SK-N-SH treated with all-trans-retinoic acid at 6 μM for 48 hours (cell line): ENCODE measurements at places on chromosomes 6 and 20.

DNA sequence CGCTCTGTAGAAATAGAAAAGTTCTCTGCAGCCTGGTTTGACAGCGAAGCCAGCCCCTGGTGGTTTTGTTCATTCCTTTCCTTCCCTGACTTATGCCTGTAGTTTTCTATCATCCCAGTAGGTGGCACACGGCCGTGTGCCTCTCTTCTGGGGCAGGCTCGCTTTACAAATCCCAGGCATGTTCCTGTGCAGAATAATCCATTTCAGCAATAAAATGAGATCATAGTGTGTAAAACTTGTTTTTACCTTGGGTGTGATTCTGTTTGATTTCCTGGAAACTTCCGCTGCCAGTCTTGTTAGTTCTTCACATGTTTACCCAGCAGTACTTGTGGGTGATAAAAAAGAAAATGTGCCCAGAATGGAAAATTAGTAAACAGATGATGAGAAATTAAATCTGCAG is 7.4 kb upstream of the INSM1 start:
- peak; percentile 98 for ATAC-seq

DNA sequence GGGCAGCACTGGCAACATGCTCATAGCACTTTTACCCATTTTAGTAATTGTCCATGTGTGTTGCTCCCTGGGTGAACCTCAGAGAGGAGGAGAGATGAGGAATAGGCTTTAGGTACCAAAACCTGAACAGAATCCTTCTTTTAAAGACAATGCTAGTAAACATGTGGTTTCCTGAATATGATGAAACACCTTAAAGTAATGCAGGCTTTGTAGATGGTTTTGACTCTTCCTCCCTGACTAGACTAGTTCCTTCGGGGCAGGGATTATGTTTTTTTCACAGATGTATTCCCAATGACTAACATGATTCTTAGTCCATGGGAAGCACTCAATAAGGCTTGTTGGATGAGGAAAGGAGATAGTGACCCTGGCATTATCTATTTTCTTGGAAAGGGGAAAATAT is 367.6 kb upstream of the JAG1 start:
- ATAC-seq = no peak

- ATAC-seq = no peak
Observed at GRCh38 chr20:35838205-35838604, 66.4 kb downstream of the PHF20 start.

DNA sequence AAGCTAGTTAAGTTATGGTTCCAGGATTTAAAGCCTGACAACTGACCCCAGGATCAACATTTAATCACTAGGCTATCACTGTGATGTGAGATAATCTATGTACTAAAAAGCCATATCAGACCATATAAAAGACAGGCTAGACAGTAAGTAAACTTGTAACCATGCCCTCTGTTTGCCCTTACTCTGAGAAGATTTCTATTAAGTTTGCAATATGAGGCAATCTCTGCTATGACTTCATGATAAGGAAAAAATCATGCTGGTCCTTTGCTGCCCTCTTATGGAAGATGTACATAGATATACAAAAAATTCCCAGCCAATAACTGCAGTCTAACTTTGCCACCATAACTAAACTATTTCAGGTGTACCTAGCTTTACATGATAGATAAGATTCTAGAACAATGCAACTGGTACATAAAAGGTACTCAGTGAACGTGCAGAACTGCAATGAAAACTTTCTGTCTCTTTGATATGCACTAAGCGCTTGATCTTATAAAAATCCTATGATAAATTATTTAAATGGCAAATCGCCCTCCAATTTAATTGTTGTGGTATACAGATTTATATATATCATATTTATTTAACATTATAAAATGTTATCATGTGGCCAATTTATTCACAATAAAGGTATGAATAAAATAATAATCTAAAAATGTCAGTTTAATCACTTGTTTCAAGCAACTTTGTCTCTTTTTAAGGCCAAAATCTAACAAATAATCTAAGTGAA is 70.5 kb downstream of the FAM217A start:
- peak; percentile 91 for ATAC-seq

GRCh38 chr6:46279874-46280273 is 109.1 kb upstream of the ENPP5 start:
- ATAC-seq = no peak

- no peak for ATAC-seq
Observed at GRCh38 chr20:46202766-46203509, 84.8 kb downstream of the CD40 start.

DNA sequence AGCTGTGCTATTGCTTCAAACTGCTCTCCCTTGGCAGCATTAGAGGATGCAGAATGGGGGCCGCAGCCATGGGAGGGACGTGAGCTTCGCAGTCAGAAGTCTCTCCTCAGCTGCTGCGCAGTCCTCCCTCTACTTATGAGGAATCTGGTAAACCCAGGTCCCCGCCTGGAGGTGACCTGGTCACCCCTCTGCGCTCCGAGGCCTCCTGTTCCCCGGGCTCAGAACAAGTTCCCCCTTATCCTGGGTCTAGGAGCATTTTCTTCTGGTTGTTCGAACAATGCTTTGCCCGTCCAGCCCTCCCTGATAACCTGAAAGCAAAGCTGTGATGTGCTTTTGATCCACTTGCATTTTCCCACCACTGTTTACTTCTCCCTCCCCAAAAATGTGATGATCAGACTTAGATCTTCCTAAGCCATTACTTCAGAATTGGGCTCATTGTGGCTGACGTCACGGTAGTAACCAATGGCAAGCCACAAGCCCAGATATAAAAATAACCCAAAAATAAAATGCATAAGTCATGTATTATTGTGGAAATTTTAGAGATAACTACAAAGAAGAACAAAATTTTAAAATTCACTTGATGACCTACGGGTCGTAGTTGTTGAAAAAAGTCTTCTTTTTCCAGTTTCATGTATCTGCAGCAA is 80.7 kb downstream of the SERAC1 start:
- no peak for ATAC-seq

- no peak for ATAC-seq
Observed at GRCh38 chr20:53004267-53004813, 32.2 kb downstream of the TSHZ2 start.

DNA sequence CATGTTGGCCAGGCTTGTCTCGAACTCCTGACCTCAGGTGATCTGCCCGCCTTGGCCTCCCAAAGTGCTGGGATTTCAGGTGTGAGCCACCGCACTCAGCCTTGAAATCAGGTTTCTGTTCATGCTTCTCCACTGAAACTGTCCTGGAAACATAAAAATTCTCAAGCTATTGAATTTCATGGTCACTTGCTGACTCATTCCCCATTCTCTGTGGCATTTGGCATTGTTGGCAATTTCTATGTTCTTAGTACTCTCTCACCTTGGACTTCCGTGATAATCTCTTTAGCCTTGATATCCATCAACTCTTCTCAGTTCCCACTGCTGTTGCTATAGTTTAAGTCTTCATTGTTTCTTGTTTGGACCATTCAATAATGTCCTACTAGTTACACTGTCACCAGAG is 6.2 kb downstream of the SEL1L2 start:
- ATAC-seq = no peak; the same call in 2 of the 3 replicates

GRCh38 chr6:154410619-154411072 is 54.0 kb upstream of the IPCEF1 start:
- ATAC-seq = peak; percentile 94

DNA sequence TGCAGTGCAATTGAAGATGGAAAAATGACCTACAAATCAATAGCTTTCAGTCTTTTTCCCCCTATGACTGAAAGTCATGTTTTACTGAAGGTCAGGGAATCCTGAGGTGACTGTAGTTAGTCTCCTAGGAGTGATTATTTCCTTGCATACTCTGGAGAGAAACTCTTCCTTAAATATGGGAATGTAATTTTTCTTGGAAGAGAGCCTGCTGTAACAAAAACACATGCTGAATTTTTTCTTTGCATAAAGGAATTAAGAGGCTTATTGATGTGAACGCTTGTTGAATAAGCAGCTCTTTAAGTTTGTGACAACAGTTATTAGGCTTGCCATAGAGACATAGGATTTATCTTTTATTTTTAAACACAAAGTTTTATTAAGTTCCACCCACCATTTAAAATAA is 64.5 kb downstream of the ELOVL2 start:
- no peak for ATAC-seq

- no peak for ATAC-seq
Observed at GRCh38 chr6:44672086-44672485, 284.6 kb downstream of the CDC5L start.

GRCh38 chr20:1307571-1307971 is 21.4 kb downstream of the SDCBP2 start:
- ATAC-seq = no peak

- peak; percentile 6 for ATAC-seq
Observed at GRCh38 chr6:36679043-36679833, 724 bp downstream of the CDKN1A start.

DNA sequence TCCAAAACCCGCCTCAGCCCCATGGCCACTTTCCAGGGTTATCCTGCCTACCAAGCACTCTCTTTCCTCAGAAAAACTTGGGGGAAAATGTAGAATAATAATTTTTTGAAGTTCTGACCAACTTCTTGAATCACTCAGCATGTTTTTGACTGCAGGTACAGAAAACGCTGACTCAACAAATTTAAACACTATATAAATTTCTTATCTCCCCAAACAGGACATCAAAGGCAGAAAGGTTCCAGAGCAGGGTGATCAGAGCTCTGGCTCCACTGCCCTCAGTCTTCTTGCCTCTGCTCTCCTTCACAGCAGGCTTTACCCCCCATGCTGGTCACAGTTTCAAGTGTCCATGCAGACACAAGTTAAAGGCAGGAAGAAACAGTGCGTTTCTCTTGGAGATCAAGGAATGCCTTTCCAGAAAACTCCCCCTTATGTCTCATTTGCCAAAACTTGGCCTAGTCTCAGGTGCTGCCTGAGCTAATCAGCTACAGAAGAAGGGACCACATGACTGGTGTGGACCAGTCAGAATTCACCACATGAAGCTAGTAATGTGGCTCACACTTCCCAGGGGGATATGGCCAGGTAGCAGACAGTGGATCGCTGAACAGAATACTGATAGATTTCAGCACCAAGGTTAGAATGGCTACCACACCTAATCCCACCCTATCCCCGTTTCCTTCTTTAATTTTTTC is 24.4 kb upstream of the SLC17A3 start:
- ATAC-seq = no peak

DNA sequence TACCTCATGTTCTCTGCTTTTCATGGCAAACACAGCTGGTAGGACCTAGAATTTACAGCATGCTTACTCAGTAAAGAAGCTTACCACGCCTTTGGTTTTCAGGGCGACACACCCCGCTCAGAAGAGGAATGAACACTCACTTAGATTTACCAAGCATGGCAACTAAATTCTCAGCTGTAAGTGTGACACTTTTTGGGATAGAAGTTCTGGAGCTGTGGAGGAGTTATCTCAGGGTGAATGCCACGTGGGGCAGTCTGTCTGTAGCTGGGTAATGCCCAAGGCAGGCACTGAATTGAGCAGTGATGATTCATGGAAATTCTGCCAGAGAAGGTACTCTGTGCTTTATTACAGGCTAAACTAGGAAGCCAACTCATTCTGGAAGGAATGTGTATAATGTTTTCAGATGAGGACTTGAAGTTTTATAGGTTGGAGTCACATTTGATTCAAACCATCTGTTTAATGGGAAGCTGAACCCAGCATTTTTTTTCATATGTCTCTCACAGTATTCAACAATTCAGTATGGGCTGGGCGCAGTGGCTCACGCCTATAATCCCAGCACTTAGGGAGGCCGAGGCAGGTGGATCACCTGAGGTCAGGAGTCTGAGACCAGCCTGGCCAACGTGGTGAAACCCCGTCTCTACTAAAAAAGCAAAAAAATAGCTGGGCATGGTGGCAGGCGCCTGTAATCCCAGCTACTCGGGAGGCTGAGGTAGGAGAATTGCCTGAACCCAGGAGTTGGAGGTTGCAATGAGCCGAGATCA is 3.5 kb upstream of the PRIM2 start:
- ATAC-seq = peak; percentile 86

- peak; percentile 59; the same call in 2 of the 3 replicates for ATAC-seq
Observed at GRCh38 chr6:140401761-140402160, 1027.3 kb upstream of the CITED2 start.

GRCh38 chr6:12572896-12573827 is 143.4 kb upstream of the PHACTR1 start:
- peak; percentile 74 for ATAC-seq

DNA sequence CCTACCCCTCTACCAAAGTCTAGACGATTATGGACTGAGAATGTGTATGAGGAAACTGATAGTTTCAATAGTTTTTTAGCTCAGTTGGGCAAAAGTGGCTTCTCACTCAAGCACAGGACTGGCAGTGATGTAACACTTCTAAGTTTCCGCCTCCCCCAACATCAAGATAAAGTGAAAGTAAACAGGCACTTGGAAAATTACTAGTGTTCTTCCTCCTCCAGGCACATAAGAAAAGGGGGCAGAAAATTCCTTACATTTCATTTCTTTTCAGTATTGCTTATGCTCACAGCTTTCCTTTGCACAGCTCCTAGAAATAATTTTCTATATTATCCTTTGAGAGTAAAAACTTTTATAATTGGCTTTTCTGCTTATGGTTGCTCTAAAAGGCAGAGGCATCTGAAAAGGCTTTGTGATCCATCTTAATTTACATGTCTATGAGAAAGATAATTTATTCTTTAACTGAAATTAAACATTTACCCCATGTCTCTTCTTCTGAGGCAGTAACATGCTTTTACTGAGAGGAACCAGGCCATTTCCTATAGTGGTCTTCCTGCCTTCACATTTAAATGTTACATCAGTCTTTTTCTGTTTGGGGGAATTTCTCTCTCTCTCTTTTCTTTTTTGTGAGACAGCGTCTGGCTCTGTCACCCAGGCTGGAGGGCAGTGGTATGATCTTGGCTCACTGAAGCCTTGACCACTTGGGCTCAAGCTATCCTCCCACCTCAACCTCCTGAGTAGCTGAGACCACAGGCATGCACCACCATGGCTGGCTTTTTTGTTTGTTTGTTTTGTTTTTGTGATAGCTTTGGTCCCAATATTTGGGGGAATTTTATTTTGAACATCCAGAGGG is 65.0 kb upstream of the EEF1A1 start:
- peak; percentile 82 for ATAC-seq

DNA sequence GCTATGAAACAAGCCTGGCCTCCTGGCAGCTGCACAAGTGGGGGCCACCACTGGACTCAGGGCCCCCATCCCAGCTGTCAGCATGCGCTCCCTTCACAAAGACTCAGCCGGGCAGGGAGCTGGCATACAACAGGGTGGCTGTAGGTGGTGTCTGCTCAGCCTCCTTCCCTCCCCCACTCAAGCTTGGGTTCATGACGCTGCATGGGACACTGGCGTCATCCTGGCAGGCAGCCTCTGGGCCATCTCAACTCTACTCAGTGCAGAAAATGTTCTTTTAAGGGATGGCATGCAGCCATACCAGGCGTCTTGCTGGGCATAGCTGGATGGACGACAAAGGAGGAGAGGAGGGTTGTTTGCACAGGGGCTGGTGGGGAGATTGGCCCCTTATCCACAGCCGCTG is 30.5 kb downstream of the SAYSD1 start:
- ATAC-seq = no peak

GRCh38 chr6:15457121-15457650 is 205.6 kb downstream of the DTNBP1 start:
- no peak for ATAC-seq

- ATAC-seq = no peak
Observed at GRCh38 chr20:62409086-62409853, 2.2 kb upstream of the CABLES2 start.

DNA sequence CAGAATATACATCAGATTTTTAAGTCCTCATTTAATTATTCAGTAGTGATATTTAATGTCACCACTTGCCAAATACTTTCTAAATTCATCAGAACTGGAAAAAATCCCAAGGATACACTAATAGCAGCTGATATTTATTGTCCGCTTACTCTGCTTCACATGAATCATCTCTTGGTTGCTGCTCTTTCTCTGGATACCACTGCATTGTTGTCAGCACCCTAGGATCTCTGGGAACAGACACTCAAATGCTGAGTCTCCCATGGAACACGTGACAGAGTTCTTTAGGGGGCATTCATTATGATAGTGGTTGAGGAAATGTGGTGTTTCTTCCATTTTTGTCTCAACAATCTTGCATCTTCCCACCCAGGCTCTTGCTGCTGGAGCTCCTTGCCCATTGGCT is 318.0 kb downstream of the RFPL4B start:
- ATAC-seq = peak; percentile 91
